ENCODE measurements at places on chromosomes 5 and 9. TPM values are rescaled to one million over a fixed set of nuclear protein-coding genes. Genes with fewer than 3 reads are reported as not detected.

DNA sequence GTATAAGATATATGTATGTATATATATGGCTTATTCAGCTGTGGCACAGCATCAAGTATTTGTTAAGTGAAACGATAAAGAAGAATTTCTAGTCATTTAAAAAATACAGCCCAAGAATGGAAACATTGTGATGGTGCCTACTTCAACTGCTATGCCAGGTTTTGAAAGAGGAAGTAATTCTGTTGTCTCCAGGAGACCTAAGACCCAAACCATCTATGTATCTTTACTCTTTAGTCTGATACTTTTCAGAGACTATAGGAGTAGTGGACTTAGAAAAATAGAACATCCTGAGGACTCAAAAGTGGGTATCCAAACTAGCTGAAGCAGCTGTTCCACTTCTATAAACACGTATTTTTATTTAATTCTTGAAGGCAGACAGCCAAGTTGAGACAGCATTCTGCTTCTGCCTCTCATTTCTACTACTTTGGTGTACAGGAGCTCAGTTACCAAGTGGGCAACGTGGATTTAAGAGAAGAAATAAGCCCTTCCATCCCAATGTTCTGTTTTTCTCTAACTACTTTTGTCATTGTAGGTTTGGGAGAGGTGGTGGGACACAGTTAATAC, 110.7 kb downstream of the RPS23 start:
- DNase-seq, result no peak

DNA sequence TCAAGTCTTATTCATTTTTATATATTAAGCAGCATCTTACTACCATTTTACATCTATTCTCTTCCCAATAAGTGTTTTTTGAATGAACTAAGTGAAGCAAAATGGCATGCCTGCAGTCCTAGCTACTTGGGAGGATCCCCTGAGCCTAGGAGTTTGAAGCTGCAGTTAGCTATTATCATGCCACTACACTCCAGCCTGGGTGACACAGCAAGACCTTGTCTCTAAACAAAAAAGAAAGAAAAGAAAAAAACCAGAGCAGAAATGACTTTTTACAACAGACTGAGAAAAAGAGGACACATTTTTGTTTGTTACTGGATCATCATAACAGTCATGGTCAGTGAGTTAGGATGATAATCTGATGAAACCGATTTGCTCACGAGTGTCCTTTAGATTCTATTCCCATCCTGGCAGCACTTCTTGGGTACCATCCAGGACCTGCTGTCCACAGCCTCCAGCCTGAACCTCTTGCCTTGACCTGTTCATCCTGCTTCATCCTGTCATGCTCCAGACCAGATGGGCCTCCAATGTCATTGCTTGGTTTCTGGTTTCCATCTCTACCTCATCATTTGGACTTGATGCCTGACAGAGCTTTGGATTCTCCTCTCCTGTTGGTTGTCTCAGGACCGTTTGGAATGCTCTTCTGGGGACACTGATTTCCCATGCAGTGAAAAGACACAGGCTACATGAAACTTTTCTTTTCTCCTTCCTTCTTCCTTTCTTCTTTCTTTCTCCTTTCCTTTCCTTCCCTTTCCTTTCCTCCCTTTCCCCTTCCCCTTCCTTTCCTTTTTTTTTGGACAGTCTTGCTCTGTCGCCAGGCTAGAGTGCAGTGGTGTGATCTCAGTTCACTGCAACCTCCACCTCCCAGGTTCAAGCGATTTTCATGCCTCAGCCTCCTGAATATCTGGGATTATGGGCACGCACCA, 50.1 kb upstream of the GLRX start:
- DNase-seq, result no peak

DNA sequence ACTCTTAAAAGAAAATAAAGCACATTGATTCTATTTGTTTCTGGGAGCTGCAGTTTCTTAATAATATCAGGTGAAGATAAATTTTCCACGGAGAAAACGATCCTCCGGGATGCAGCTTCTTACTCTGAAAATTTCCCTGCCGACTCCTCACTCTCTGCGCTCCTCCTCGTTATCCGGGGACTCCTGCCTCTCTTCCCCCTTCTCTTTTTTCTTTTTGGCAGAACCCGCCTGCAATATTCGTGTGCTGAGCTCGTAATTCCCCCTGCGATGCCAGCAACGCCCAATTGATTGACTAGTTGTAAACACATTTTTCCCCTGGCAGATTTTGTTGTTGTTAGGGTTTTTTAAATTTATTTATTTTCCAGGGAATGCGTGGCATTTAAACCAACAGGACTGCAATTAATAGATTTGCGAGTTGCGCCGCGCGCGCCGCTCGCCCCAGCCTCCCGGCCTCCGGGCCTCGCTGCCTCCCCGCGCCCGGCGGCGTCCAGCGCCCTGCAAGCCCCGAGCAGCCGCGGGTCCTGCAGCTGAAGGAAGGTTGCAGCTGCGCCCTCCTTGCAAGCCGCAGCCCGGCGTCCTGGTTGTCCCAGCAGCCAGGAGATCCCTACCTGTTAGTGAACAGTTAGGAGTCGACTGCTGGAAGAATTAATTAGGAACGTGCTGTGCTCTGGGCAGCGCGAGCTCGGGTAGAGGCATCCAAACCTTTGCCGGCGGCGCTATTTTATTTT, 2.2 kb downstream of the NTNG2 start:
- DNase-seq, result no peak

GRCh38 chr5:42579320-42579719, 156.1 kb downstream of the GHR start:
- DNase-seq, result no peak

Gene SVEP1
- 3.7 TPM for total RNA-seq

Gene NEURL1B
- total RNA-seq, result 32.5 TPM

GRCh38 chr5:37838152-37838932, 1.5 kb downstream of the GDNF start:
- no peak for DNase-seq

DNA sequence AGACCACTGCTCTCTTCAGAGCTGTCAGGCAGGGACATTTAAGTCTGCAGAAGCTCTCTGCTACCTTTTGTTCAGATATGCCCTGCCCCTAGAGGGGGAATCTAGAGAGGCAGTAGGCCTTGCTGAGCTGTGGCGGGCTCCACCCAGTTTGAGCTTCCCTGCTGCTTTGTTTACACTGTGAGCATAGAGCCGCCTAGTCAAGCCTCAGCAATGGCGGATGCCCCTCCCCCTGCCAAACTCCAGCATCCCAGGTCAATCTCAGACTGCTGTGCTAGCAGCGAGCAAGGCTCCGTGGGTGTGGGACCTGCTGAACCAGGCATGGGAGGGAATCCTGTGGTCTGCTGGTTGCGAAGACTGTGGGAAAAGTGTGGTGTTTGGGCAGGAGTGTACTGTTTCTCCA, 59.9 kb downstream of the CAVIN4 start:
- no peak for DNase-seq

- DNase-seq, result no peak
These were observed 101.7 kb downstream of the BNC2 start for GRCh38 chr9:16768816-16769215.

Gene C9
- total RNA-seq, result not detected

DNA sequence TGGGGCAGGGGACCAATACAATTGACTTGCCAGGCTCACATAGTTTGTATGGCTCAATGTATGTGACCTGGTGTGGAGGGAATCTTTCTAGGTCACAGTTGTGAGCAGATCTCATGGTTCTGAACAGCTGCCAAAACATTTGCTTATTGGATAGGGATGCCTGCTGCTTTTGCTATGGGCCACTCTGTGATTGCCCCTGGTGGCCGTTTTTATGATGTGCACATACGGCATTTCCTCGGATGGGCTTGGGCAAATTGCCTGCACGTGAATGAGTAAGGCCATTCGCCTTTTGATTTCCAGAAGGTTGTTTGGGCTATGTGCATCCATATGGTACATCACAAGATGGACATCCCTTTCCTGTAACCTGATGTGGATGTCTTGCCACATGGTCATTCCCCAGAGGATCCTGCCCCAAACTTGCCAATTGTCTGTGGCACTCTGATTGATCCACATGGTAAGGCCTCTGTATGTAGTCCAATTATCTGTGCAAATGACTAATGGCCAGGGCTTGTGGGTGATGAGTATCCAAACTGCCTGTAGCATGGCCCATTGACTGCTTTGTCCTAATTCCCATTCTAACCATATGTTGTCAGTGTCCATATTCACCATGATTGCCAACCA, 10.7 kb upstream of the SLC22A4 start:
- DNase-seq, result peak; percentile 43

DNA sequence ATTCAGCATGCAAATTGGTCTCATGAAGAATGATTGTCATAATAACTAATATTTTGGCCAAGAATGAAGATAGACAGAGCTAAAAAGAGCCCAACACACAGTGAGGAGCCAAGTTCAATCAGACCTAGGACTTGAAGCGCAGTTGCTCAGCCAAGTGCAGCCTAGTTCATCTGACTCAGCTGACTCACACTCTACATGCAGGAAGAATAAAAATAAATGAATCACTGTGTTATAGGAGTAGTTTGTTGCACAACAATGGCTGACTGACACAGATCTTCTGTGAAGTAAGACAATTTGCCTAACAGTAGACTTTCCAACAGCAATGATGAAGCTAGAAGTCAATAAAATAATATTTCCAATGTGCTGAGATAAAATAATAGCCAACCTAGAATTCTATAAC, 261.5 kb downstream of the CEMIP2 start:
- DNase-seq, result no peak

GRCh38 chr9:106779796-106780195, 83.2 kb upstream of the ZNF462 start:
- no peak for DNase-seq

- no peak for DNase-seq
These were observed 121.6 kb upstream of the ADAMTS16 start for GRCh38 chr5:5018578-5018970.

GRCh38 chr5:149800633-149801032, 70.5 kb downstream of the PPARGC1B start:
- DNase-seq, result no peak

Gene BHMT2
- 13.0 TPM for total RNA-seq

DNA sequence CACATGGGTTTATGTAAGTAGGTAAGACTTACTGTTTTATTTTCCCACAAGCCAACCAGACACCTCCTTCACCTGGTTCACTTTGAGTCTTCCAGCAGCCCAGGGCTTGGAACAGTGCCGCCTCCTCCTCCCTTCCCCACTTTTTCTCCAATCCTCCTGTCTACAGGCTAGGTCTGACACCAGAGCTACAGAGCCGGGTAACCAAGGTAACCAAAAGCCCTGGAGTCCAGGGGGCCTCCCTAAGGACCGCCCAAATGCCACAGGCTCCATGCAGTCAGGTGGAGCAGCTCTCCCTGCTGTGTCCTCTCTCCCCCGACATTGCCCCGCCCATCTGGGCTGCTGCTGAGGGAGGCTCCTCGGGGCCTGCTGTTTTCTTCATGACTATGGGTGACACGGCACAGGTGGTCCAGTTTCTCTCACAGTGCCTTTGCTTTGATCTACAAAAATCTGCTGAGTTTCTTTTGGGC, 138.0 kb upstream of the EFNA5 start:
- no peak for DNase-seq

Gene HK3
- total RNA-seq, result 18.7 TPM

DNA sequence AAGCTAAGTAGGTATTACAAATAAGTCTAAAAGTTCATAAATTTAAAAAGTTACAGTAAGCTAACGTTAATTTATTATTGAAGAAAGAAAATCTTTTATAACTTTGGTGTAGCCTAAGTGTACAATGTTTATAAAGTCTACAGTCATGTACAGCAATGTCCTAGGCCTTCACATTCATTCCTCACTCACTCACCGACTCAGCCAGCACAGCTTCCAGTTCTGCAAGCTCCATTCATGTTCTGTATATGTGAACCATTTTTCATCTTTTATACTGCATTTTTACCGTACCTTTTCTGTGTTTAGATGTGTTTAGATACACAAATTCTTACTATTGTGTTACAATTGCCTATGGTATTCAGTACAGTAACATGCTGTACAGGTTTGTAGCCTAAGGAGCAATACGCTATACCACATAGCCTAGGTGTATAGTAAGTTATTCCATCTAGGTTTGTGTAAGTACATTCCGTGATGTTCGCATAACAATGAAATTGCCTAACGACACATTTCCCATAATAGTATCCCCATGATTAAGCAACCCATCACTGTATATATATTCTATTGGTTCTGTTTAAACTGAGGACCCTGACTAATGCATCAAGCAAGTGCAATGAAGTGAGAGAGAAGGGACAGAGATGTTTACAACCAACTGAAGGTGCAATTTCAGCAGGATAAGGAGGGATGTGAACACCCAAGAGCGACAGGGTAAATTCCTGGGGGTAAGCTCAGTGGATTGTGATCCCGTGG, 88.9 kb upstream of the TRIO start:
- DNase-seq, result no peak

DNA sequence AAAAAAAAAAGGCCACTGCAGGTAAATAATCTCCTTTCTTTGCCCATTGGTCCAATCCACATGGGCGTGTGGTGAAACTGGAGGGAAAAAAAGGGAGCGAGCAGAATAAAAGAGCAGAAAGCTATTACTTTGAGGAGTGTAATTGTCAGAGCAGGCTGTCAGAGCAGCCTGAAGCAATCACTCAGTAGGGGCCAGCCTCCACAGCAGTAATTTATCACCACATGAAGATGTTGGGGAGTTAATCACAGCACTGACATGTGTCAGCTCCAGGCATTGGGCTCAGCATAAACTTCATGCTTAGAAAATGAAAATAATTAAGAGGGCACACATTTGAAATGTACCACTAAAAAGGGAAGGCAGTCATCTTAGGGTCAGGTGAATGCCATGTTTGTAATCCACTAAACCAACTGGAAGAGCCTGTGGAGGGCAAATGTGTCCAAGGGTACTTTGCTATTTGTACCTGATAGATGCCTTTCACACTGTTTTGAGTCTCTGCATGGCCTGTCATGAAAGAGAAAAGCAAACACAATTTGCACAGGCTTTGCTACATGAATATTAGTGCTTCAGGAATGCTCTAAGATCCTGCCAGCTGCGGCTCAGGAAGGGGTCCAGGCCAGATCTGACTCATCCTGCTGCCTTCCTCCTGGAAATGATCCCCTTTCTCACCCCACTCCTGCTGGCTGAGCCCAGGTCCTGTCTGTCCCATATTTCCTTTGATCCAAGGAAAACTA, 2.9 kb upstream of the PTGER4 start:
- peak; percentile 24 for DNase-seq

Gene LCN1
- total RNA-seq, result not detected

Gene SPINK7
- total RNA-seq, result not detected

GRCh38 chr5:171845040-171845630, 59.5 kb downstream of the SMIM23 start:
- no peak for DNase-seq

DNA sequence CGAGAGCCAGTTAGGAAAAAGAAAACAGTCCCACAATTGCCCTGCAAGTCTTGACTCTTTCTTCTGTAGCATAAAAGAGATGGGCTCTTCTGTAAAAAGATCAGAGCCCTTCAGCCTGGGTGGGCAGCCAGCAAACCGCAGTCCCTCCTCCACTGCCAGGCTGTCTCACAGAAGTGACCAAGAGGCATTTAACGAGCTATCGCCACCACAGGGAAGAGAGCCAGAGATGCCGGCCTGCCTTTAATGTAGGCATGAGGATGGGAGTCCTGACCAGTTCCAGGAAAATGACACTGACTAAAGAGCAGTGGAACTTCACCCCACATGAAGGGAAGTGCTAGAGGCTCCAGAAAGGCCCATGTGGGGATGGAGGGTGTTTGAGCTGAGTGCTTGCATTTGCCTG, 264.6 kb downstream of the NDUFS4 start:
- DNase-seq, result no peak

- peak; percentile 68 for DNase-seq
These were observed 121.2 kb downstream of the CEMIP2 start for GRCh38 chr9:71647094-71647591.

GRCh38 chr5:157516006-157516405, 56.0 kb downstream of the NIPAL4 start:
- DNase-seq, result no peak

Gene SLC36A2
- 0.39 TPM for total RNA-seq

Gene PRSS3
- total RNA-seq, result 0.31 TPM

Gene SRA1
- total RNA-seq, result 35.1 TPM

GRCh38 chr5:75651575-75652238, 40.5 kb downstream of the ANKDD1B start:
- DNase-seq, result no peak
